ENCODE measurements at places on chromosomes 2 and 18.

DNA sequence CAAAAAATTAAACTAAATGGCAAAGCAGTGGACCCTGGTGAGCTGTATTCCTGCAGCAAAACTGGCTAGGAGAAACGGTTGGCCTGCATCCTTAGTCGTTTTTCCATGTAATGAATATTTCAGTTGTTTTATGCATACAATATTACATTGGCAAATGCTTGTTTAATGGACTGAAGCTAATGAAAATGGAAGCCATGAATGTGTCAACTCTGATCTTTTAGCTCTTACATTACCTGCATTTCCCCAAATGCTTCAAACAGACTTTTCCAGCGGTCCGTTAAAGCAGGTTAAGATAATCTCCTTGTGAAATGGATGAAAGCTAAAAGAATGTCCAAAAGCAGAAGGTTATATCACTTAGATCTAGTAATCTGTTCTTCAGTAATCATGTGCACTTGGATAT, 686.3 kb upstream of the SETBP1 start:
- DNase-seq, result no peak

DNA sequence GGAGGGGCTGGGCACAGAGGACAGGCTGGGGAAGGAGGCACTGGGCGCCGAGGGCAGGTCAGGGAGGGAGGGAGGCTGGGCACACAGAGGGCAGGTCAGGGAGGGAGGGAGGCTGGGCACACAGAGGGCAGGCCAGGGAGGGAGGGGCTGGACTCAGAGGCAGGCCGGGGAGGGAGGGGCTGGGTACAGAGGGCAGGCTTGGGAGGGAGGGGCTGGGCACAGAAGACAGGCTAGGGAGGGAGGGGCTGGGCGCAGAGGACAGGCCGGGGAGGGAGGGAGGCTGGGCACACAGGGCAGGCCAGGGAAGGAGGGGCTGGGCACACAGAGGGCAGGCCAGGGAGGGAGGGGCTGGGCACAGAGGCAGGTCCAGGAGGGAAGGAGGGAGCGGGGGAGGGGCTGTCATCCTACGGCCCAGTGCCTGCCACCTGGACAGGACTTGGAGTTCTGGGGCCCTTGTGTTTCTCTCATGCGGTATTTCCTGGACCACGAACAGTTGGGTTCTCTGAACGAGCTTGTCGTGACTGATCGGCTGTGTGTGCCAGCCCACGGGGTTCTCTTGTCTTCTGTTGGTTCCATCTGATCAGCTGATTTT, 46.7 kb upstream of the KCNG2 start:
- no peak for DNase-seq

GRCh38 chr2:121037480-121037879, 247.5 kb downstream of the TFCP2L1 start:
- DNase-seq, result no peak

DNA sequence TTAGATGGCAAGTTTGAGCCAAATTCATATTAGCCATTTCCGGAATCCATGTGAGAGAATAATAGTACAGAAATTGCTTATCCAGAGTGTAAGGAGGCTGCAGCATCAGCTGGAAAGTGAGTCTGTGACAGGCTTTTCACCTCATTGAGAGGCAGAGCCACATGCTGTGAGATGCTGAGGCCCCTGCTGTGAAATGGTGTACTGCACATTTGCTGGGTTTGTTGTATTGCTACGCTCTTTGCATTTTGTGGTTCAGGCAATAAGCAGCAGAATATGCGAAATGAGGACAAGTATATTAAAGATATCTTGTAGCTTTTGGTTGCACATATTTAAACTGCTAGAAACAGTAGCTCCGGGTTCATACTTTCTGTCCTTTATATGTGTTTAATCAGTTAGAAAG, 37.0 kb downstream of the NABP1 start:
- no peak for DNase-seq

- DNase-seq, result peak; percentile 91
Measured at GRCh38 chr2:109213646-109214433, 84.8 kb downstream of the SH3RF3 start.
